ENCODE measurements at places on chromosomes 2 and 18.

GRCh38 chr2:38554973-38555595, 47.6 kb downstream of the HNRNPLL start:
- DNase-seq = no peak

GRCh38 chr18:60090170-60090569, 190.4 kb downstream of the PMAIP1 start:
- no peak for DNase-seq

DNA sequence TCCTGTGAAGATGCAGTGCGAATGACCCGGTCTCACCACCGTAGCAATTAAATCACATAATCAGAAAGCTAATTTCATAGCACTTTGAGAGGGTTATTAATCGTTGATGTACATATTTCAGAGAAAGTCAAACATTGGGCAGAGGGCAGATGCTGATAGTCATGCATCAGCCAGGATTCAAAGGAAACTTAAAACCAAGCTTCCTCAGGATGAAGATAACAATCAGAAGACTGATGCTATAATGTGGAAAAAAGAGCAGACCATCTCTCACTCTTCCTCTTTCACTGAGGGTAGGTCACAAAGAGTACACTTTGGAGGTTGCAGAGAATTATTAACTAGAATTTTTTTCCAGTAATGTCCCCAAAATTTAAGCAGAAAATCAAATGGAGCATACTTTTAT, 1027.7 kb upstream of the ZEB2 start:
- DNase-seq = no peak

- no peak for DNase-seq
These were observed 370.3 kb downstream of the SETBP1 start for GRCh38 chr18:45050712-45051601.

- no peak for DNase-seq
These were observed 38.5 kb downstream of the MTERF4 start for GRCh38 chr2:241063587-241063986.

- no peak for DNase-seq
These were observed 24.0 kb downstream of the RAX start for GRCh38 chr18:59249199-59249774.

GRCh38 chr18:24659827-24660720, 199.6 kb downstream of the HRH4 start:
- no peak for DNase-seq

DNA sequence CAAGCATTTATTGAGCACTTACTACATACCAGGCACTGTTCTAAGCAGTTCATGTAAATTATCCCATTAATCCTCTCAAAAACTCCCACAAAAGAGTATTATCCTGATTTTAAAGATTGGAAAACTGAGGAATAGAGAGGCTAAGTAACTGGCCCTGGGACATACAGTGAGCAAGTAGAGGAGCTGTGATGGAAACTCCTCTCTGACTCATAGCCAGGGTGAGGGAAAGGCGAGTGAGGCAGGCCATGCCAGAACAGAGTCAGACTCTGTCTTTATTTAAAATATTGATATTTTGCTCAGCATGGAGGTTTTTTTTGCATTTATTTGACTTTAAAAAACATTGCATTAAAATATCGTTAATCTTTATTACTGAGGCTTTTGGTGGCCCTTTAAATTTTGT, 208.0 kb downstream of the LOXHD1 start:
- no peak for DNase-seq

GRCh38 chr18:4198956-4199355, 256.2 kb downstream of the DLGAP1 start:
- DNase-seq = no peak

- no peak for DNase-seq
These were observed 5.9 kb downstream of the NEU4 start for GRCh38 chr2:241814643-241815476.

DNA sequence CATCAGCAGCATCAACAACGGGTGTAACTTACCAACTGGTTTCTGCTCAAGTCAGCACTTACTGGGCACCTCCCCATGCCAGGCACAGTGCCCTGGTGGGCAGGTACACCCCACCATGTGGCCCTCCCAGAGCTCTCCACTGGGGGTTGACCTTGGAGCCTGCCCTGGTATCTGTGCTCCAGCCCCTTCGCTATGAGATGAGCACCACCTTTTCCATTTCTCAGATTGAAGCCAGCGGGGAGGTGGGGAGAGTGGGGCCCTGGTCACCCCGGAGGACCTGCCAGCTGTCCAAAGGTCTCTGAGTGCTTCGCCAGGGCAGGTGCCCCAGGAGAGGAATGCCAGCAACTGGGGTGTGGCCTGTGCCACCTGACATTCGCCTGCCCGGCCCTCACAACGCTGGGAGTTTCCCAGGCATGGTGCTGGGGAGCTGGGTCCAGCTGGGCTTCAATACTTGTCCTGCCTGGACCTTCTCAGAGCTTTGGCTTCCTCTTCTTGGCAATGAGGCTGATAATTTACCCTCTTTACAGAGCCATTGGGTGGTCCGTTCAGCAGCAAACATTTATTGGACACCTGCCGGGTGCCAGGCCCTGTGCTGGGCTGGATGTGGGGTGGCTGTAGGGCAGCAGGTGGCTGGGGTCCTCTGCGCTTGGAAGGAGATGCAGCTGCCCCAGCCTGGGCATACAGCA, 5.9 kb upstream of the ZAP70 start:
- no peak for DNase-seq

DNA sequence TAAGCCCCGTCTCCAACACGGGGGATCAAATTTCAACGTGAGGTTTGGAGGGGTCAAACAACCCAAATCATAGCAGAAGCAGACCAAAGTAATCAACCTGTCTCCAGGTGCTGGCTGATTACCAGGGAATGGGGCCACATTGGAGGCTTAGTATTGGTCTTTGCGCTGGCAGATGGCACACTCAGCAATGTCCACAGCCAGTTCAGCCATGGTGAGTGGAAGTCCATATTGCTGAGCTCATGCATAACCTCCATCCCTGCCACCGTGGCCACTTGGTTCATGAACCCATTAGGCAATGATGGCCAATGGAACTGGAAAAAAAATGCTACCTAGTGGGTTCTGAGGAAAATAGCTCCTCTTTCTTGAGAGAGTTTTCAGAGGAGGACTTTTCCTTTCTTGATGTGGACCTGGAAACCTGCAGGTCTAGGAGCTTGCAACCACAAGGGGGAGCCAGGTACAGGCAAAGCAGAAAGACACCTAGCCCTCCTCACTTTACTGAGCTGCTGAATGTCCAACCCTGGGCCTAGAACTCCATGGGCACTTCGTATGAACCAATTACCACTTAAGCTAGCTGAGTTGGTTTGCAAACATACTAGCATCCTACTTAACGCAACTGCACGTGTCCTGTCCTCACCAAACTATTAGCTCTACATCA, 128.0 kb upstream of the GYPC start:
- peak; percentile 11 for DNase-seq

- DNase-seq = no peak
These were observed 66.8 kb upstream of the SEC11C start for GRCh38 chr18:59072727-59073421.

DNA sequence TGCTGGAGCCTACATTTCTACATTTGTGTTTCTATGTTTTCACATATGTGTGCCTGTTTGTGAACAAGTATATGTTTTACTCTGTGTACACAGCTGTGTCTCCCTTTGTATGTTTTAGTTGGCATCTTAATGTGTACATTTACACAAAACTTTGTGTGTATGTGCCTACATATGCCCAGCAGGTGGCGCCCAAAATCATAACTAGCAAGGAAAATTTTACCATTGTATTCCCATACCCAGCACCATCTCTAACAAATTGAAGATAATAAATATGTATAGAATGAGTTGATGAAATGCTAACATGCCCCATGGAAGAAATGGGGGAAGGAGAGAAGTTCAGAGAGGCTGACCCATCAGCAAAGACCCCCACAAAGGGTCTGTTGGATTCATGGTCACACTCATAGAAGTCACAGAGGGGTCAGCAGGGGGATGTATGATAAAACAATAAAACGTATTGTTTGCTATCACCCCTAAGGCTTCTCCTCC, 48.1 kb downstream of the PKDCC start:
- DNase-seq = no peak

GRCh38 chr18:27606741-27607140, 421.6 kb upstream of the CHST9 start:
- DNase-seq = no peak

DNA sequence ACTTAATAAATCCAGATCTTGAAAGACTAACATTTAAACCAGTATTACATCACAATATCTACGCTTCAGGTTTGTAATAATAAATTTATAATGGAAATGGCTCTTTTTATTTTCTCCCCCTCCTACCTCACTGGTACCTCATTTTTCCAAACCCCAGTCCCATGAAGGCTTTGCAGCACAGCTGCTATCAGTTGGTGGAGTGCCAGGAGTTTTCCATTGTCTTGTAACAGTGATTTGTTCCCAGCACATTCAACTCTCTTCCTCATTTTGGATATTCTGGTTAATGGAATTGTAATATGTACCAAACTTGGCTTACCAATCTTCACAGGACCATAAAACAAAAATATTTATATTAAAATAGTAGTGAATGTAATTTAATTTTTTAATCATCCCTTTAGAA, 91.2 kb downstream of the VRK2 start:
- no peak for DNase-seq

GRCh38 chr18:75066936-75067335, 142.0 kb downstream of the PTGR3 start:
- DNase-seq = no peak

- no peak for DNase-seq
These were observed 70.7 kb downstream of the EML4 start for GRCh38 chr2:42239811-42240210.

DNA sequence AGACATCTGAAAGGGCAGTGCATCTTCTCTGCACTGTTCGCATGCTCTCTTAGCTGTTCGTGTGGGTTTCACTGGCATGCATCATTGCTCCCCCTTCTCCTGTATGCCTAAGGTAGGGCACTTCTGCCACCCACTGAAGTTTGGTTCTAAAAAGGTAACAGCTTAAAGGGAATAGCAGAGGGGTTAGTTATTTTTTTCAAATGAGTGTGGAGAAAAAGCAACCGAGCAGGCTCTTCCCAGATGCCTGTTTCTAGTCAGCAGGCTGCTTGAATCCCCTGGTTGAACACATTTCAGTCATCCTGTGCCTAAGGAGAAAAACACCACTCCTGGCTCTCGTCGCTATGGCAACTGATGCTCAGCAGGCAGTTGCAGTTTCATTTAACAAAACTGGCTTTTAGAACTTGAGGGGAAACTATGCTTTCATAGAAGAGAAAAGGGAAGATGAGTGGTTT, 69.8 kb upstream of the GALNT3 start:
- DNase-seq = no peak

DNA sequence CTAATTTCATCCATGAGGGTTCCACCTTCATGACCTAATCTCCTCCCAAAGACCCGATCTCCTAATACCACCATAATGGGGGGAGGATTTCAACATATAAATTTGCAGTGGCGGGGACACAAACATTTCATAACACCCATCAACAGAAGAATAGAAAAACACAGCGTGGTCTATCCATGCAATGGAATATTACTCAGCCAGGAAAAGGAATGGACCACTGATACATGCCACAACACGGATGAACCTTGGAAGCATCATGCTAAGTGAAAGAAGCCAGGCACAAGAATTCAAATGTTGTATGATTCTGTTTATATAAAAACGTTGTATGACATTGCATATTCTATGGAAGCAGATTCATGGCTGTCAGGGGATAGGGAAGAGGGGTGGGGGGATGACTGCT, 2.7 kb downstream of the PRLH start:
- DNase-seq = no peak

- no peak for DNase-seq
These were observed 2.8 kb downstream of the FZD5 start for GRCh38 chr2:207766697-207767460.

DNA sequence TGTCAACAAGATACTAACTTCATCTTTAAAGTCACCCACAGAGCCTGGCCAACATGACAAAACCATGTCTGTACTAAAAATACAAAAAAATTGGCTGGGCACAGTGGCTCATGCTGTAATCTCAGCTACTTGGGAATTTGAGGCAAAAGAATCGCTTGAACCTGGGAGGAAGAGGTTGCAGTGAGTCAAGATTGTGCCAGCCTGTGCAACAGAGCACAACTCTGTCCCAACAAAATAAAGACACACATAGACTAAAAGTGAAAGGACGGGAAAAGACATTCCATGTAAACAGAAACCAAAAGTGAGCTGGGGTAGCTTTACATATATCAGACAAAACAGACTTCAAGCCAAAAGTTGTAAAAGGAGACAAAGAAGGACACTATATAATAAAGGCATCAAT, 34.8 kb downstream of the USP34 start:
- DNase-seq = no peak

- no peak for DNase-seq
These were observed 83.9 kb downstream of the PTH2R start for GRCh38 chr2:208490492-208490891.

DNA sequence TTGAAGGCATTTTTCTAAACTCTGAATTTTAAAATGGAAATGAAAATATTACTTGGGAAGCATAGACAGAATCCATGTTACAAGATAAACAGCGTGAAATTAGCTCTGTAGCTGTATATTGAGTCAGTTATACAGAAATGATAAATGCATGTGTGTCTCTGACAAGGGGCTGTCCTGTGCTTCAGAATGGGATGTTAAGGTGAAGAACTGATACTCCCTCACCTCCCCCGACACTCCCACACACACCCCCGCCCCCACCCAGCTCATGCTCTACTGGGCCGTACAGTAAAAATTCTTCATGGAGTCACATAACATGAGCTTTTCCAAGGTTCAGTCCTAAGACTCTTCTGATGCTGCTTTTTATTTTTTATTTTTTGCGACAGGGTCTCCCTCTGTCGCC, 869 bp upstream of the THUMPD2 start:
- no peak for DNase-seq

GRCh38 chr2:3475771-3476170, 43.6 kb downstream of the ADI1 start:
- no peak for DNase-seq

DNA sequence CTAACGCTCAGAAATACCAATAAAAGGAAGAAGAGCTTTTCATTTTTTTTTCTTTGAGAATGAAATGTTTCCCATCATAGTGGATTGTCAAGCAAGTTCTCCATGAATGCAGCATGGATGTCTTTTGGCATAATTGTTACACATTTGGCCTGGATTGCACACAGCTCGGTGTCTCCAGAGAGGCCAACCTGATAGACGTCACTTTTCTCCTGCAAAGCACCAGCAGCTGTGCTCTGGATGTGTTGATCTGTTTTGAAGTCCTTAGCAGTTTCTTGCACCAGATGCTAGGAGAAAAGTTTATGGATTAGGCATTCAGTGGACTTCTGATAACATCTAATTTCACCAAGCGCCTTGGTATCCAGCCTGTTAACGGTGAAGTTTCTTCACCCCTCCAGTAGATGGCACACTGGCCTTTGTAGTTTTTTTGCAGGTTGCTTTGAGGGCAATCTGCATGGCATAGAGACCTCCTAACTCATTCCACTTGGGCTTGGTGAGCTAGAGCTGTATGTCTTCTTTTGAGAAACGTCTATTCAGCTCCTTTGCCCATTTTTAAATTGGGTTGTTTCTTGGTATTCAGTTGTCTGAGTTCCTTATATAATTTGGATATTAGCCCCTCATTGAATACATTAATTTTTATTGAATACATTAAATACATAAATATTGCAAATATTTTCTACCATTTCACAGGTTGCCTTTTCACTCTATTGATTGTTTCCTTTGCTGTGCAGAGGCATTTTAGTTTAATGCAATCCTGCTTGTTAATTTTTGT, 59.7 kb downstream of the PTH2R start:
- no peak for DNase-seq

Data from GM12878 (cell line).